ENCODE measurements at places on chromosomes 7 and 10.

DNA sequence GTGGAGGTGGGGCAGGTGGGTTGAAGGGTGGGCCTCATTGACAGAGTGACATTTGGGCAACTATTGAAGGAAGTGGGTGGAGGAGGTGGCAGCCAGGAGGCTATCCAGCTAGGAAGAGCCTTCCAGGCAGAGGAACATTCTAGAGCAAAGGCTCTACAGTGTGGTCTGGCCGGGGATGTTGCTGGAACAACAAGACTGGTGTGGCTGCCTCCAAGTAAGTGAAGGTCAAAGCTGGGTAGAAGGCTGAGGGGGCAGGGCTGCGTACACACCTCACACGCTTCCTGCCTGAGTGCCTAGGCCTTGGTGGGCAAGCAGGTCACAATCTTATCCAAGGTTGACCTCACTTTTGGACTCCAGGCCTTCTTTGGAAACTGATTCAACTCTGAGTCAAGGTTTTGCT lies 6.6 kb downstream of the CPA1 start:
- DNase-seq: no peak

DNA sequence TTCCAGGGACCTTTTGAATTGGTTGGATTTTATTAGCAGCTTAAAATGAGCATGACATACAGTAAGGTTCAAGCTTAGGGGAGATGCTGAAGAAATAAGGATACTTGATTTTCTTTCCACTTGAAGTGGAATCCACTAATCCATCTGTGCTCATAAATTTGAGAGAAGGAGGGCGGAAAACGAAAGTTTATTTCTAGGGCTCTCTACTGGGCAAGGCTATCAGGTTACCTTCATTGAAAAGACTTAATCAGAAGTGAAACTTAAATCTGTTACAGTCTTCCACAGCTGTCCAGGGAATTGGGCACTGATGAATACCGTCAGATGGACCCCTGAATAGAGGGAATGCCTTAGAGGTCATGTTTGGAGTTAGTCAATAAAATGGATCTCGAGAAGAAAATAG lies 21.8 kb downstream of the AUTS2 start:
- no peak for DNase-seq

DNA sequence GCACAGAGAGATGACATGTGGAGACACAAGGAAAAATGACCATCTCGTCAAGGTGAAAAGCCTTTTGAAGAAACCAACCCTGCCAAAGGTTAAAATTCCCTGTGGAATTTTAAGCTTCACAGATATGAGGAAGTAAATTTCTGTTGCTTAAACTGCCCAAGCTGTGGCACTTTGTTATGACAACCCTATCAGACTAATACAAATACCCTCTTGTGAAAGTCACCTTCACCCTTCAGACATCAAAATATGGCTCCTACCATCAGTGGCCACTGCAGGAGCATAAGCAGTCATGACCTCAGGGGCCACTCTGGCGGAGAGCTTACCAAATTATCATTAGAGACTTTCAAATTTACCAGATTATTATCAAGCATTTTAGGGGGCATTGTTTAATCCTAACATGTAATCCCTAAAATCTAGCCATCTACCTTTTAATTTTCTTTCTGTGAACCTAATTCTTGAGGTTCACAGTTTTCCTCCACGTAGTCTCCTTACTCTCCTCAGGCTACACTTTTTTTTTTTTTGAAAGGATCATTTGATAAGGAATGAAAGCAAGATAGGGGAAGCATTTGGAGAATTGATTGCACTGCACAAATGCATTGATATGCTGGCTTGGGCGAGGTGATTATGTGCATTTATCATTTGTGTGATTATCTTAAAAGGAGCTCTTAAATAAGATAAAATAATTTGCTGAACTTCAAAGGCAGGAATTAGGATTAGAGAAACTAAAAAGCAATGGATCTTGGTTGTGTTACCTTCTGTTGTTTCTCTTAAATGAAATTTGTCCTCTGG lies 90.3 kb downstream of the TMEM168 start:
- DNase-seq: no peak

DNA sequence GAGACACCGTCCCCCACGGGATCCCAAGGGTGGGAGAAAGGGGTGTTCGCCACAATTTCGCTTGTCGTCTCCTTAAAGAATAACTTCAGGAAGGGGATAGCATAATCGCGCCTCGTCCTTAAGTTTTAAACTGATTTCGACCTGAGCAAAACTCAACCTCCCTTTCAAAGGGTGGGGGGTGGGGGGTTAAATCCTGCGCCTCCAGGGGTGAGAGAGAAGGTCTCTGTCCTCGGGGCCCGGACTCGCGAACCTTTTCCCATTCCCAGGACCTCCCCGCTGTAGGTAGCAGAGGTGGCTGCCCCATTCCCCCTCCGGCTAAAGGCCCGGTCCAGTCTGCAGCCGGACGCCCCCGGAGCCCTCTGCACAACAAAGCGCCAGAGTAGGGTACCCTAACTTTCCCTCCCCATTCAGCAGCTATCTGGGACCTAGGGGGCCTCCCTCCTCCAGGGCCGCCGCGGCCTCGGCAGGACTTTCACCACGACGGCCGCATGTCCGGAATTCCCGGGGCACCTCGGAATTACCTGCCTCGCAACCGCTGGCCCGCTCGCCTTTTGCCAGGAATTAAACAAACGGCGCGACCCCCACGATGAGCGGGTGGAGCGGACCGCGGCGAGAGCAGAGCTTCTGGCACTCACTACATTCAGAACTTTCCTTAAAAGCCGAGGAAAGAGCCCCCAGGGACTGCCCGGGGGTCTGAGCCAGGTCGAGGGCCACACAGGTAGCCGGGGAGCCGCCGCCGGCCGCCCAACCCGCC lies 1.7 kb downstream of the CDK6 start:
- no peak for DNase-seq

GRCh38 chr10:86061278-86062197 lies 305.1 kb downstream of the GRID1 start:
- no peak for DNase-seq

- DNase-seq: no peak
These were observed 327.3 kb downstream of the PTEN start for GRCh38 chr10:88190540-88191235.

GRCh38 chr7:106365252-106366005 lies 80.6 kb upstream of the NAMPT start:
- no peak for DNase-seq
